Thymus (tissue), 14 donors: ENCODE measurements at places on chromosomes 3 and 15. TPM values are rescaled to one million over a fixed set of nuclear protein-coding genes. Genes with fewer than 3 reads are reported as not detected.

DNA sequence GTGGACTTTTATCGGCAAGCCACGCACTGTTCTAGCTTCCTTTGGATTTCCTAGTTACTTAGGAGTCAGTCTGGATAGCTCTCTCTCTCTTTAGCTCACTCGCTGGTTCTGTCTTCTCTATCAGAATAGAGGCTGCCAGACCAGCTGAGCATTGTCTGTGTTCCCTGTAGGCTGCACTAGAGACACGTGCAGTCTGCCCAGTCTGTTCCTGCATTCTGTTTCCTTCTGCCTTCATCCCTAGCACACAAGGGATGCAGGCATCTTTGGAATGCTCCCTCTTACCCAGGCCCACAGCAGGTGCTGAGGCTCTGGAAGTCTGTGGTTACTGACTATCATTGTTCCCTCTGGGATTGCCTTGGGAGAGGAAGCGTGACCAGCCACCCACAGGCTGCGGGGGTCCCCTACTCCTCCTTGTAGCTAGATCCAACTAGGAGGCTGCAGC lies 322.8 kb downstream of the ZNF621 start:
- no peak for DNase-seq
- H3K4me3 ChIP-seq, result no peak overlapping the region
- H3K4me1 ChIP-seq, result no peaks in the 10 kb centered on the region
- H3K27me3 ChIP-seq, result no peaks in the 10 kb centered on the region

GRCh38 chr3:122101646-122102045 lies 46.5 kb downstream of the CD86 start:
- H3K4me3 ChIP-seq, result no peak overlapping the region
- H3K27ac ChIP-seq, result no peak overlapping the region
- H3K4me1 ChIP-seq, result no peaks in the 10 kb centered on the region
- peak; percentile 8 for DNase-seq
- no peaks in the 10 kb centered on the region for H3K27me3 ChIP-seq
- no peaks in the 10 kb centered on the region for H3K36me3 ChIP-seq

GRCh38 chr3:195907684-195907933 lies 742 bp downstream of the TNK2 start:
- no peak for DNase-seq
- H3K27ac ChIP-seq, result peak overlapping the region; percentile 90
- peaks cover 3% of the 10 kb centered on the region for H3K36me3 ChIP-seq
- no peaks in the 10 kb centered on the region for H3K27me3 ChIP-seq

Gene AHSG
- 0.33 TPM for total RNA-seq

GRCh38 chr15:71892335-71892734 lies 82.0 kb downstream of the NR2E3 start:
- DNase-seq, result no peak
- H3K36me3 ChIP-seq, result peaks cover 2% of the 10 kb centered on the region
- H3K27ac ChIP-seq, result no peak overlapping the region
- no peak overlapping the region for H3K4me3 ChIP-seq
